ENCODE measurements at places on chromosomes 1 and 21.

- DNase-seq, result no peak
Measured at GRCh38 chr1:236002025-236002390, 62.9 kb downstream of the NID1 start.

DNA sequence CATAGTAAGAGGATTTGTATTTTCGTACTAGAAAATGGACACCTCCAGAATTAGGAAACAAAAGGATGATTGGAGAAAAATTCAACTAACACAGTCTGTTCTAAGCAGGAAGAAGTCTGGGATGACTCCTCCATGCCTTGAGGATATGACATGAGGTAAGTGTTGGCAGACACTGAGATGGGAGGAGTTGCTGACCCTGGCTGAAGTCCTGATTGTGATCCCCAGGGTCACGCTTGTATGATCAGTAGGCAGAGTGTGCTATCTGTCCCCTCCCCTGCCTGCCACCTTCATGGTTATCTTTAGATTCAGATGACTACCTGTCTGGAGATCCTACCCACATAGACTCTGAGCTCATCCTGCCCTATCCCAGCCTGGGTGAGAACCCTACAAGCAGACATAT, 249.1 kb downstream of the C1orf94 start:
- DNase-seq, result no peak

- DNase-seq, result no peak
Measured at GRCh38 chr1:168688644-168689326, 40.2 kb downstream of the DPT start.

GRCh38 chr1:104072915-104073371, 323.2 kb downstream of the AMY1C start:
- no peak for DNase-seq

Measured in activated CD8-positive, alpha-beta memory T cell treated with anti-CD3 and anti-CD28 coated beads for 24 hours (primary cell).